Naive thymus-derived CD8-positive, alpha-beta T cell (primary cell): ENCODE measurements at places on chromosomes 13 and 19. TPM values are rescaled to one million over a fixed set of nuclear protein-coding genes. Genes with fewer than 3 reads are reported as not detected.

DNA sequence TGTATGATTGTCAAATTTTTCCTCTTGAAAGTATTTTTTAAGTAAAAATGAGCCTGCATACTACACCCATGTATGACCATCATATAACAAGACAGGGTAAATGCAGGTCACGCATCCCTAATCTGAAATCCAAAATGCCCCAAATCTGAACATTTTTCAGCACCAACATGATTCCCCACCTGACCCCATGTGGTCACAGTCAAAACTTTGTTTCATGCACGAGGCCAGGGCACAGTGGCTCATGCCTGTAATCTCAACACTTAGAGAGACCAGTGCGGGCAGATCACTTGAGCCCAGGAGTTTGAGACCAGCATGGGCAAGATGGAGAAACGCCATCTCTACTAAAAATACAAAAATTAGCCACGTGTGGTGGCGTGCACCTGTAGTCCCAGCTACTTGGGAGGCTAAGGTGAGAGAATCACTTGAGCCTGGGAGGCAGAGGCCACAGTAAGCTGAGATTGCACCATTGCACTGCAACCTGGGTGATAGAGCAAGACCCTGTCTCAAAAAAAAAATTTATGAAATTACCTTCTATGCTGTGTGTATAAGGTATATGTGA, 63.7 kb upstream of the NPAS1 start:
- peaks cover 3% of the 10 kb centered on the region for H3K36me3 ChIP-seq
- H3K27me3 ChIP-seq = no peaks in the 10 kb centered on the region
- peak overlapping the region; percentile 89 for H3K27ac ChIP-seq
- no peak for DNase-seq

DNA sequence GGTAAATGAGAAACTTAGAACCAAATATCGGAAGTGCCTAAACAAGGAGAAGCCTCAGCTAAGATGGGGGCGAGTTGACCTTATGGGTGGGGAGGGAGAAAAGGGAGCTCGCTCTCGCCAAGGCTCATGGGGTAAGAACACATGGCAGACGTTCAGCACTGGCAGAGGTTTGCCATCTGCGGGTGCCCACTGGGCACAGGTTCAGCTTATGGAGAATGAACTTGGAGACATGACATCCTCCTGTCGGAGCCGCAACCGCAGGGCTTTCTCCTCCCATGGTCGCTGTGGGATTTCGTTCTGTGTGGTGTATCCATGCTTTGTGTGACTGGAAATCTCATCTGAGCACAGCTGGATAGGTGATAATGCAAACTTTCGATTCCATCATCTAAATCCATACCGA, 36.1 kb upstream of the PEPD start:
- no peak for DNase-seq
- H3K36me3 ChIP-seq = no peaks in the 10 kb centered on the region
- no peak overlapping the region for H3K4me3 ChIP-seq
- H3K27ac ChIP-seq = no peak overlapping the region
- no peaks in the 10 kb centered on the region for H3K4me1 ChIP-seq
- H3K27me3 ChIP-seq = peaks cover 13% of the 10 kb centered on the region

- no peaks in the 10 kb centered on the region for H3K27me3 ChIP-seq
- peaks cover 9% of the 10 kb centered on the region for H3K4me1 ChIP-seq
Observed at GRCh38 chr19:44839276-44839675, 6.8 kb upstream of the NECTIN2 start.

DNA sequence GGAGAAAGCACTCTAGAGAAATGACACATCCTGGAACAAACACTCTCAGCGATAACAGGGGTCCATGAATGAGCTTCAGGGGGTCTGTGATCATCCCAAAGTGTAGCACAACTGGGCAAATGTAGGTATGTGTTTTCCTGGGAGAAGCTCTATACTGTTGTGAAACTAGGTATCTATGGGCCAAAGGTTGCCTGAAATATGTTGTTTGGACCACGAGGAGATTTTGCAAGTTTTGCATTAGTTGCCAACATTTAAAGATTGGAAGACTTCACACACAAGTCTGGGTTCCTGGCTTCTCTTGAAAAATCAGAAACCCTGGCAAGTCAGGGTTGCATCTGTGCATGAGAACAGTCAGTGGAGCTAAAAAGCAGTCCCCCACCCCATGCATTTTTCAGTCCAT, 26.7 kb upstream of the POU2F2 start:
- H3K36me3 ChIP-seq = peaks cover 11% of the 10 kb centered on the region
- no peak overlapping the region for H3K4me3 ChIP-seq
- H3K27me3 ChIP-seq = no peaks in the 10 kb centered on the region
- no peak overlapping the region for H3K27ac ChIP-seq

DNA sequence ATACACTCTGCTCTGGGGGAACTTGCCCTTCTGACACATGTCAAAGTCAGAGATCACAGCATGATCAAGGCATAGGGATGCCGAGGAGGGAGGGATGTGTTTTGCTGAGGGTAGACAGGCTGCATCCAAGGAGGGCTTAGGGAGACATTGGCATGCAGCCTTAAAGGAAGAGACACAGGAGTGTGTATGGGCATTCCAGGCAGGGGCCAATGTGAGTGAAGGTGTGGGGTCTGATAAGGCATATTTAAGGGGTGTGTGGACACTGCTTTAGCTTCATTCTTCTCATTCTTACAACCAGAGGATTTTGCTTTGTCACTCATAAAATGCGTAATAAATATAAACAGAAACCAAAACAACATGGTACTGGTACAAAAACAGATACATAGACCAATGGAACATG, 193.4 kb downstream of the RGCC start:
- no peak for DNase-seq
- no peaks in the 10 kb centered on the region for H3K27me3 ChIP-seq
- H3K4me1 ChIP-seq = peaks cover 4% of the 10 kb centered on the region
- H3K36me3 ChIP-seq = no peaks in the 10 kb centered on the region
- no peak overlapping the region for H3K4me3 ChIP-seq
- H3K27ac ChIP-seq = no peak overlapping the region

DNA sequence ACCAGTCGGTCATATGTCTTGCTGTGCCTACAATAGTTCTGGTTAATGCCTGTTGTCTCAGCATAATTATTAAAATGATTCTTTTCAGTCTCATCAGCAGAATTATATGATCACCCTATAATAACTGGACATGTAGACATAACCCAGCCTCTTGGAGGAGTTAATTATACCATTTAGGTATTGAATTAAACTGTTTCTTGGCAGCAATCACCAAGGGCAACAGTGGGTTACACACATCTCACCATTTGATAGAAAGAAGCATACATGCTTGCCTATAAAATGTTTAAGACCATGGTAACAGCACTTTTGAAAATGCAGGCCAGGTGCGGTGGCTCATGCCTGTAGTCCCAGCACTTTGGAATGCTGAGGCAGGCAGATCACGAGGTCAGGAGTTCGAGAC, 184.6 kb downstream of the RGCC start:
- no peak for DNase-seq
- peaks cover 19% of the 10 kb centered on the region for H3K36me3 ChIP-seq
- no peak overlapping the region for H3K27ac ChIP-seq
- no peaks in the 10 kb centered on the region for H3K4me1 ChIP-seq

DNA sequence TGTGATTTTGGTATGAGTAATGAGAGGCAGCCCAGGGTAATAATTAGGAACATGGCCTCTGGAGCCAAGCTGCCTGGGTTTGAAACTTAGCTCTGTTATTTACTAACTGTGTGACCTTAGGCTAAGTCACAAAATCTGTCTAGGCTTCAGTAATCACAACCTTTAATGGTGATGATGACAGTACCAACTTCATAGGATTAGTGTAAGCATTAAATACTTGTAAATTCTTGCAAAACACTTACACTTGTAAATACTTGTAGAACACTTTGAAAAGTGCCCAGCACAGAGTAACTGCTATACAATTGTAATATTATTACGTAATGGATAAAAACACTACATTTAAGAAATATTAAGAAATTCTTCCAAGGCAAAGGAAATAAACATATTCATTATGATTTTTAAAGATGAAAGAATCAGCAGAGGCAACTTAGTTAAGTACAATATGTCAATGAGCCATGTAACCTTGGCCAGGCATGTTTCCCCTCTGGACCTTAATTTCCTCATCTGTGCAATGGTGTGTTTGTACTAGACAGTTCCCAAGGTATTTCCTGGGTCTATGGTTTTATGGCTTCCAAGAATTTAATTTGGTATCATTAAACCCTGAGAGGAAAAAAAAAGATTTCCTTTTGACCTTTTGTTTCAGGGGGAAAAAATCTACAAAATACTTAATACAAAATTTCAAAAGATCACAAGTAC, 628.5 kb upstream of the KLHL1 start:
- no peak overlapping the region for H3K27ac ChIP-seq
- H3K27me3 ChIP-seq = no peaks in the 10 kb centered on the region
- H3K4me3 ChIP-seq = no peak overlapping the region
- no peaks in the 10 kb centered on the region for H3K4me1 ChIP-seq

Gene LRRC63
- 0.62 TPM for total RNA-seq

Gene KLK12
- total RNA-seq = not detected

Gene PCDH8
- total RNA-seq = not detected
